ENCODE measurements at places on chromosomes 3 and 15. TPM values are rescaled to one million over a fixed set of nuclear protein-coding genes. Genes with fewer than 3 reads are reported as not detected.

DNA sequence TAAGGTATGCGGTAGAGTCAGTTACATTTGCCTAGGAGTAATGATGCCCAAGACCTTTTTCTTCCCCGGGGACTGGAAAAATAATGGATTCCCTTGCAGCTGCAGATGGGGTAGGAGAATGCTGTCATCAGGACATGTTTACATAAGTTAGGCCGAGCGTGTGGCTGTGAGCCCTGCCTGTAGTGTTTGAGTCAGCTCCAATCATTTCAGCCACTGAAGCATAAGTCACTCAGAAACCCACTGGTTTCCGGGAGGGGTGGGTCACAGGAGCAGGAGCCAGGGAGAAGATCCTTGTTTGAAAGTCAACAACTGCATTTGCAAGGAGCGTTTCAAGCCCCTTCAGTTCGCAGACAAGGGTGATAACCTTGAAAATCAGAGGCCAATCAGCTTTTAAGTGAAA, 562.3 kb downstream of the MCTP2 start:
- peak; percentile 49 for DNase-seq
- no peak overlapping the region for H3K27ac ChIP-seq
- no peaks in the 10 kb centered on the region for H3K27me3 ChIP-seq
- no peak overlapping the region for H3K4me3 ChIP-seq
- H3K4me1 ChIP-seq, result no peaks in the 10 kb centered on the region

DNA sequence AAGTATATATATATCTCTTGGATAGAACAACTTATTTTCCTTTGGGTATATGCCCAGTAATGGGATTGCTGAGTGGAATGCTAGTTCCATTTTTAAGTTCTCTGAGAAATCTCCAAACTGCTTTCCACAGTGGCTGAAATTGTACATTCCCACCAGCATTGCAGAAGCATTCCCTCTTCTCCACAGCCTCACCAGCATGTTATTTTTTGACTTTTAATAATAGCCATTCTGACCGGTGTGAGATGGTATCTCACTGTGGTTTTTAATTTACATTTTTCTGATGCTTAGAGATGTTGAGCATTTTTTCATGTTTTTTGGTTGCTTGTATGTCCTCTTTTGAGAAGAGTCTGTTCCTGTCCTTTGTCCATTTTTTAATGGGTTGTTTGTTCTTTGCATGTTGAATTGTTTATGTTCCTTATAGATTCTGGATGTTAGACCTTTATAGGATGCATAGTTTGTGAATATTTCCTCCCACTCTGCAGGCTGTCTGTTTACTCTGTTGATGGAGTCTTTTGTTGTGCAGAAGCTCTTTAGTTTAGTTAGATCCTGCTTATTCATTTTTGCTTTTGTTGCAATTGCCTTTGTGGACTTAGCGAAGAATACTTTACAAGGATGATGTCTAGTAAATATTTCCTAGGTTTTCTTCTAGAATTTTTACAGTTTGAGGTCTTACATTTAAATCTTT, 82.7 kb upstream of the NR2F2 start:
- DNase-seq, result no peak
- H3K27ac ChIP-seq, result no peak overlapping the region
- H3K4me1 ChIP-seq, result no peaks in the 10 kb centered on the region
- no peaks in the 10 kb centered on the region for H3K27me3 ChIP-seq
- no peaks in the 10 kb centered on the region for H3K36me3 ChIP-seq

- no peak overlapping the region for H3K4me3 ChIP-seq
- no peaks in the 10 kb centered on the region for H3K4me1 ChIP-seq
- H3K27me3 ChIP-seq, result no peaks in the 10 kb centered on the region
- H3K36me3 ChIP-seq, result no peaks in the 10 kb centered on the region
- no peak overlapping the region for H3K27ac ChIP-seq
- DNase-seq, result no peak
These were observed 322.4 kb upstream of the SLCO3A1 start for GRCh38 chr15:91530956-91531582.

DNA sequence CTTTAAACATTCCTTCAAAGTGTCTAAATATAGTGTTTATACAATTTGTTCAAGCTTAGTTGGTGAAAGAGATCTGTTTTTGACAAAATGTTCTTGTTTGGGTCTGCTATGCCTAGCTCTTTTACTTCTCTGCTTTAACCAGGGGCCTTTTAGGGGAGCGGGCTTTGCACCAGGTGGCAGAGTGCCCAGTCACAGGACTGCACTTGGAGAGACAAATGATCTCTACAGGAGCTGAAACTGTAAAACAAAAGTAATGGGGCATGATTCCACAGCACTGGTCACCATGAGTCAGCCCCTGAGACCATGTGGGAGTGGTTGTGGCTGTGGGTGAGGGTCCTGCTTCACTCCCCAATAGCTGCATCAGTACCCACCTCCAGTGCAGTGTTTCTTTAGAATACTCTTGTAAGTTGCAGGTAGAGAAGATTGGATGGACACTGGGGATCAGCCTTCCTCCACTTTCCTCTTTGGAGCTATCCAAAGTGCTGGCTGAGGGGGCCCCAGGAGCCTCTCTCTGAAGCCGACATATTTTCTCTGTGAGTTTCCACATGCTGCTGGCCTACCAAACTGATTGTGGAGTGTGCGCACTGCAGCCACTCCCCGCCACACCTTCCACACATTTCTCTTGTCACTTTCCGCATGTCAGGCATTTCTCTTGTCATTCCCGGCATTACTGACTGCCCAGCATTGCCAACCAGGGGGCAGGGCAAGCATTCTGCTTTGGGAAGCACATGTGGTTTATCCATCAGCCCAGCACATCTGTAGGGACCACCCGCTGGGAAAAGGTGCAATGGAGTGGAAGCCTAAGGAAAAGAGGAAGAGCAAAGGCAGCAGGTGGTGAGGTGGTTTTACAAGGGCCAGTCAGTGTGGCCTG, 110.0 kb downstream of the EPHB1 start:
- H3K36me3 ChIP-seq, result no peaks in the 10 kb centered on the region
- H3K27ac ChIP-seq, result no peak overlapping the region
- peak; percentile 52 for DNase-seq
- no peaks in the 10 kb centered on the region for H3K27me3 ChIP-seq
- no peak overlapping the region for H3K4me3 ChIP-seq

DNA sequence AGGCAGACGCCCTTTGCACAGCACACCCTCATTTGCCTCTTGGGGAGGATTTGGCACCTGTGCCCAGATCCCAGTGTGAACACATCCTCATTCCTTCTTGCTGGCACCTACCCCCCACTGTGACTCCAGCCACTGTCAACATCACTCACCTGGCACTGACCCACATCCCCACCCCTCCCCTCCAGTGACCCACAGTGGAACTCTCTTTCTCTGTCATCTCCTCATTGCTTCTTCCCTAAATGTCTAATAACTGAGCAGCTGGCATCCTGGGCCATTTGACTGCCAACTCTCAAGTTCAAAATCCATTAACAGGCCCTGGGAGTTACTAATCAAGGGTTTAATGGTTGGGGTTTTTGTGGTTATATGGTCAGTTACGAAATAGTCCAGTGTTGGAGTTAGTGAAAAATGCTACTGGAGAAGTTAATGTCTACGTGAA, 14.4 kb downstream of the SNAPC5 start:
- DNase-seq, result no peak
- no peak overlapping the region for H3K27ac ChIP-seq
- H3K4me3 ChIP-seq, result no peak overlapping the region
- H3K36me3 ChIP-seq, result peaks cover 75% of the 10 kb centered on the region
- no peaks in the 10 kb centered on the region for H3K4me1 ChIP-seq

GRCh38 chr3:25084016-25084415, 344.0 kb upstream of the RARB start:
- no peak overlapping the region for H3K4me3 ChIP-seq
- no peak for DNase-seq
- no peak overlapping the region for H3K27ac ChIP-seq
- no peaks in the 10 kb centered on the region for H3K27me3 ChIP-seq
- H3K4me1 ChIP-seq, result peaks cover 8% of the 10 kb centered on the region

DNA sequence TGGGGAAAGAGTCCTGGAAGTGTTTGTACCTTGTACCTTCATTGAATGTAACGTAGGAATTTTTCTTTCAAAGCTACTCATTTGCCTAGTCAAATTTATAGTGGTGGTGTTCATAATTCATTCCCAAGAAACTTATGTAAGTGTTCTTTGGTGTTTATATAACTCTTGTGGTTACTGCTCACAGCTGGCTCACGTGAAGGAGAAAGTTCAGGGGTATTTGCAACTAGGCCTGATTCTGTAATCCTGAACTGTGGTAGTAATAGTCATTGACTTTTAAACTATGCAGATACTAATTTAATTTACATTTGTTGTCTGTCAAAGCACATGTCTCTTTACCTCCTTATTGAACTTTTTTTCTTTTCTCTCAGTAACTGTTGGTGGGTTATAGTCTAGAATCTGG, 50.5 kb upstream of the TEX264 start:
- H3K27me3 ChIP-seq, result no peaks in the 10 kb centered on the region
- no peak overlapping the region for H3K27ac ChIP-seq
- H3K4me1 ChIP-seq, result peaks cover 4% of the 10 kb centered on the region

GRCh38 chr3:43892526-43892925, 201.8 kb downstream of the ABHD5 start:
- peaks cover 50% of the 10 kb centered on the region for H3K27me3 ChIP-seq
- DNase-seq, result peak; percentile 17
- H3K27ac ChIP-seq, result no peak overlapping the region
- no peaks in the 10 kb centered on the region for H3K36me3 ChIP-seq
- H3K4me3 ChIP-seq, result no peak overlapping the region

DNA sequence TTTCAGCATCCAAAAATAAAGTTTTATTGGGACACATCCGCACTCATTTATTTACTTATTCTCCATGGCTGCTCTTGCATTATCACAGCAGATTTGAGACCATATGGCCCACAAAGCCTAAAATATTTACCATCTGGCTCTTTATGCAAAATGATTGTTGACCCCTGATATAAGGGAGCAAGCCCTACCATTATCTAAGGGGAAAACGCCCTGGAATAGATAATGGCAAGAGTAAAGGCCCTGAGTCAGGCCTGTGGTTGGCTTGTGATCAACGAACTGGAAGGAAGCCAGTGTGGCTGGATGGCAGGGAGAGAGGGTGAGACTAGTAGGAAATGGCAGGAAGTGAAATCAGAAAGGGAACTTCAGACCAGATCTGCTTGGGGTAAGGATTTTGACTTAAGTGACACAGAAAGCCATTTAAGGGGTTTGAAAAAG, 24.6 kb upstream of the DMXL2 start:
- H3K4me3 ChIP-seq, result no peak overlapping the region
- no peaks in the 10 kb centered on the region for H3K4me1 ChIP-seq
- no peak for DNase-seq

GRCh38 chr3:42071904-42072812, 19.0 kb upstream of the TRAK1 start:
- no peaks in the 10 kb centered on the region for H3K36me3 ChIP-seq
- H3K27me3 ChIP-seq, result no peaks in the 10 kb centered on the region
- DNase-seq, result peak; percentile 83

- peaks cover 4% of the 10 kb centered on the region for H3K27me3 ChIP-seq
- peaks cover 22% of the 10 kb centered on the region for H3K4me1 ChIP-seq
- DNase-seq, result no peak
- no peak overlapping the region for H3K27ac ChIP-seq
These were observed 40.6 kb upstream of the GLCE start for GRCh38 chr15:69119683-69120395.

GRCh38 chr3:104632947-104633346, 733.8 kb upstream of the ALCAM start:
- no peak overlapping the region for H3K27ac ChIP-seq
- DNase-seq, result no peak
- H3K4me1 ChIP-seq, result no peaks in the 10 kb centered on the region
- H3K27me3 ChIP-seq, result no peaks in the 10 kb centered on the region
- H3K4me3 ChIP-seq, result no peak overlapping the region

DNA sequence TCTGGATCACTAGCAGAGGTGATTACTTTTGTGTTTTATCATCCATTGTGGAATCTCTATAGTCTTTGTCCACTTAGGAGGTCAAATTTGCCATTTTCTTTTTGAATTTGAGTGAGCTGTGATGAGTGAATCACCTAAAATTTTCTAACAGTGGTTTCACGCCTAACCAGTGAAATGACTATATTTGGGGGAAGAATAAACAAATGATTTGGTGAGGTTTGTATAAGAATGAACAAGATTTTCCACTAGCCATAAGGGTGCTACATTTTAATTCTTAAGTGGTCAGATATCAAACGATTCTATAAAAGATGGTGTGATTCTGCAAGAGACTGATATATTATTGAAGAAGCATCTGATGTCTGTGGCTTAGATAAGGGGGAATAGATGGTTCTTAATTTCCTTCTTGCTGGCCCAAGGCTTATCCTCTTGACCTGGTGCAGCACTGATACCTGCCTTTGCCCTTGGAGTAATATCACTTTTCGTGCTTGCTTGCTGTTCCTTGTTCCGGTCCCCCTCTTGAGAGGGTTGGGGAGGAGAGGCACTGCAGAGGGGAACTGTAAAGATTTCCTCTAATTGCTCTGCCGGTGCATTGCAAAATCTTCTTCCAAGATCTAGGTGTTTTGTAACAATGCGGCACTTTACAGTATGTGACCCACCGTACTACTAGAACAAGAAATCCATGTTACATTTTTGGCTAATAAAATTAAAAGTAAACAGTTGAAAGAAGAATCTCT, 14.5 kb downstream of the C3orf20 start:
- H3K27ac ChIP-seq, result no peak overlapping the region
- H3K4me1 ChIP-seq, result no peaks in the 10 kb centered on the region
- H3K36me3 ChIP-seq, result no peaks in the 10 kb centered on the region
- no peak for DNase-seq

GRCh38 chr3:190089711-190090110, 31.0 kb downstream of the P3H2 start:
- no peaks in the 10 kb centered on the region for H3K27me3 ChIP-seq
- DNase-seq, result no peak
- peaks cover 92% of the 10 kb centered on the region for H3K36me3 ChIP-seq
- no peak overlapping the region for H3K4me3 ChIP-seq
- H3K4me1 ChIP-seq, result peaks cover 19% of the 10 kb centered on the region

DNA sequence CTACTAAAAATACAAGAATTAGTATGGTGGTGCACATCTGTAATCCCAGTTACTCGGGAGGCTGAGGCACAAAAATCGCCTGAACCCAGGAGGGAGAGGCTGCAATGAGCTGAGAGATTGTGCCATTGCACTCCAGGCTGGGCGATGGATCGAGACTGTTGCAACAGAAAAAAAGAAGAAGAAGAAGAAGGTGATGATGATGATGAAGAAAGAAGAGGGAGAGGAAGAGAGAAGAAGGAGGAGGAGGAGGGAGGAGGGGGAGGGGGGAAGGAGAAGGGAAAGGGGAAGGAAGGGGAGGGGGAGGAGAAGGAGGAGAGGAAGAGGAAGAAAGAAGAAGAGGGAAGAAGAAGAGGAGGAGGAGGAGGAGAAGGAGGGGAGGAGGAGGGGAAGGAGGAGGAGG, 33.2 kb upstream of the ZNF710 start:
- H3K36me3 ChIP-seq, result no peaks in the 10 kb centered on the region
- H3K27me3 ChIP-seq, result no peaks in the 10 kb centered on the region
- no peak for DNase-seq
- H3K4me1 ChIP-seq, result no peaks in the 10 kb centered on the region
- no peak overlapping the region for H3K27ac ChIP-seq

- no peaks in the 10 kb centered on the region for H3K4me1 ChIP-seq
- no peaks in the 10 kb centered on the region for H3K27me3 ChIP-seq
- no peak for DNase-seq
- H3K4me3 ChIP-seq, result no peak overlapping the region
- H3K36me3 ChIP-seq, result no peaks in the 10 kb centered on the region
- H3K27ac ChIP-seq, result no peak overlapping the region
These were observed 344.9 kb downstream of the NLGN1 start for GRCh38 chr3:173742491-173742890.

CACNA2D3 gene
- total RNA-seq, result 1.6 TPM

MESP2 gene
- total RNA-seq, result 1.6 TPM

SOX2 gene
- 3.7 TPM for total RNA-seq

Measured in endodermal cell (in vitro differentiated cells).